ENCODE measurements at places on chromosomes 1 and 21. TPM values are rescaled to one million over a fixed set of nuclear protein-coding genes. Genes with fewer than 3 reads are reported as not detected.

GRCh38 chr1:7885513-7886404 lies 32.9 kb upstream of the UTS2 start:
- no peak for DNase-seq

DNA sequence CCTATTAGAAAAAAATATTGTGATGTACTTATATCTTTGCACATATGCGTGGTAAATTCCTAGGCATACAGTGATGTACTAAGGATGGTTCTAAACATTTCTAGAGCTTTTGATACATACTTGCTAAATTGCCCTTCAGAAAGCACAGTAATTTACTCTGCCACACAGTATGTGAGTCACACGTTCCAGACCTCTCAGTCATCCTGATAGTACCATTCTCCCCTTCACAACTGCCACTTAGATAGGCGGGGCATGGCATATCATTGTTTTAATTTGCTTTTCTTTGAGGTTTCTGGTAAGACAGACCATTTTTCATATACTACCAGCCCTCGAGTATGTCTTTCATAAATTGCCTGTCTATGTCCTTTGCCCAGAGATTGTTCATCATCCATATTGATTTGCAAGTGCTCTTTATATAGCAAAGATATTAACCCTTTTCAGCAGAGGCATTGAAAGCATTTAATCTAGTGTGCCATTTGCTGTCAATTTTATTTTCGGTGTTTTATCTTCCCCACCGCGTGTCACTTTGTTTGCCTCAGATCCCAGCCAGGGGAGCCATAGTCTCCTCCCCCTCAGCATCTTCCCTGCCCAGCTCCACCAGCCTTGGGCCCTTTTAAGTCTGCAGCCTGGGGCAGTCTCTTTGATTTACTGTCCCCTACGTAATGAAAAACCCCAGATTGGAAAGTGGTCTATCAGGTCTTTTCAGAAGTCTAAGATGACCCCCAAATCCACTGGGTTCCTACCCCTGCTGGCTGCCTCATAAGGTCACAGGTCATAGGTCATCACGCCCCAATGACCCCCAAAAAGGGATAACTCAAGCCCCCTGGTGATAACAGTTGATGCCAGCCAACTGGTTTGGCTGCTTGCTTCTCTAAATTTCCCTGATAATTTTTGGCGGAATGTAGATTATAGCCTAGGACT lies 11.8 kb upstream of the PAX7 start:
- no peak for DNase-seq

DNA sequence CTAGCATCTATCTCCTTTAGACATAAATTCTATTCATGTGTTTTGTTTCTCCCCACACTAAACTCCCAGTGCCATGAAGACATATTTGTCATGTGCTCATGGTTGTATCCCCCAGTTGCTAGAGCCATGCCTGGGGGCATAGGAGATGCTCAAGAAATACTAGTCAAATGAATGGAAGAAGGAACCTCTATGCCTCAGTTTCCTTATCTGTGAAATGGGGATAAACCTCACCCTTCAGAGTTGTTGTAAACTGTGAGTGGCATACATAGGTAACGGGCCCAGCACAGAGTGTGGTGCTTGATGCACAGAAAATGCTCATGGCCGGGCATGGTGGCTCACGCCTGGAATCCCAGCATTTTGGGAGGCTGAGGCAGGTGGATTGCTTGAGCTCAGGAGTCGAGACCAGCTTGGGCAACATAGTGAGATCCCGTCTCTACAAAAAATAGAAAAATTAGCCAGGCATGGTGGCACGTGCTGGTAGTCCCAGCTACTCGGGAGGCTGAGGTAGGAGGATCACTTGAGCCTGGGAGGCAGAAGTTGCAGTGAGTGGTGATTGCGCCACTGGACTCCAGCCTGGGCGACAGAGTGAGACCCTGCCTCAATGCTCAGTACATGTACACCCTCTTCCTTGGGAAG lies 8.7 kb downstream of the LDLRAD2 start:
- no peak for DNase-seq

DNA sequence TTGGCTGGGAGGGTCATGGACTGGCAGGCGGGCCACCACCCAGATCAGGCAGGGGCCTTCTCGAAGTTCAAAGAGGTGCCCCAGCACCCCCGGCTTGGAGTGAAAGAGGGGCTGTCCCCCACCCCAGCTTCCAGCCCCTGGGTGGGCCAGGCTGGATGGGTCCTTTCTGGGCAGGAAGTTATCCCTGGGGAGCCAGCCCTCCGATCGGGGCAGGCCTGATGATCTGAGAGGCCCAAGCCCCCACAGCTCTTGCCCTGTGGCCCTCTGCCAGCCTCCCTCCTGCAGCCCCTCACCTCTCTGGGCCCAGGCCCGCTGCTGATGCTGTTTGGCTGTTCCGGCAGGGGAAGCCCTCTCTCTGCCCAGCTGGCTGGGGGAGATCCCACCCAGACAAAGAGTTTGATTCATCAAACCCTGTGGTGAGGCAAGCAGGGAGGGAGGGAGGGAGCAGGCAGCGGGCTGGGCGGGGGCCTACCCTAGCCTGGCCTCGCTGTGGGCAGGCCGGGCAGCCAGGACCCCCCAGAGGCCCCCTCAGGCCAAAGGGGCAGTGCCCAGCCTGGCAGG lies 2.5 kb downstream of the ARHGEF19 start:
- DNase-seq, result no peak

GRCh38 chr1:205914155-205914507 lies 29.1 kb downstream of the SLC26A9 start:
- DNase-seq, result no peak

GRCh38 chr21:40291560-40291959 lies 424.3 kb downstream of the PCP4 start:
- no peak for DNase-seq

Gene RIPPLY3
- 0.57 TPM for total RNA-seq

- no peak for DNase-seq
Observed at GRCh38 chr1:116257341-116257767, 115.7 kb upstream of the ATP1A1 start.

DNA sequence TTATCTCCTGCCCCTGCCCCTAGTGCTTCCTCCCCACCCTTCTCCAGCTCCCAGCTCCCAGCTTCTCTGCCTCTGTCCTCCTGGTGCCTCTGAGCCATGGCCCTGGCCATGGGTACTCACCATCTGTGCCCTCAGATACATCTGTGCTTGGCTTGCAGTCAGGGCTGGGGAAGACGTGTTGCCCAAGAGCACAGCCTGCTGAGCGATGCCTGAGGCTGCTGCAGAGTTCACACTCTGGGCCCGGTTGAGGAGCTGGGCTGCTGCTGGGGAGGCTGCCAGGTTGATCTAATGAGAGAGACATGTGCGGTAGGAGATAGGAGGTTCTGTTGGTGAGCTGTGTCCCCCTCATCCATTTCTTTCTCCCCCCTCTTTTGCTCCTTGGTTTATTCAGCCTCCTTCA lies 49.4 kb upstream of the A3GALT2 start:
- DNase-seq, result no peak

DNA sequence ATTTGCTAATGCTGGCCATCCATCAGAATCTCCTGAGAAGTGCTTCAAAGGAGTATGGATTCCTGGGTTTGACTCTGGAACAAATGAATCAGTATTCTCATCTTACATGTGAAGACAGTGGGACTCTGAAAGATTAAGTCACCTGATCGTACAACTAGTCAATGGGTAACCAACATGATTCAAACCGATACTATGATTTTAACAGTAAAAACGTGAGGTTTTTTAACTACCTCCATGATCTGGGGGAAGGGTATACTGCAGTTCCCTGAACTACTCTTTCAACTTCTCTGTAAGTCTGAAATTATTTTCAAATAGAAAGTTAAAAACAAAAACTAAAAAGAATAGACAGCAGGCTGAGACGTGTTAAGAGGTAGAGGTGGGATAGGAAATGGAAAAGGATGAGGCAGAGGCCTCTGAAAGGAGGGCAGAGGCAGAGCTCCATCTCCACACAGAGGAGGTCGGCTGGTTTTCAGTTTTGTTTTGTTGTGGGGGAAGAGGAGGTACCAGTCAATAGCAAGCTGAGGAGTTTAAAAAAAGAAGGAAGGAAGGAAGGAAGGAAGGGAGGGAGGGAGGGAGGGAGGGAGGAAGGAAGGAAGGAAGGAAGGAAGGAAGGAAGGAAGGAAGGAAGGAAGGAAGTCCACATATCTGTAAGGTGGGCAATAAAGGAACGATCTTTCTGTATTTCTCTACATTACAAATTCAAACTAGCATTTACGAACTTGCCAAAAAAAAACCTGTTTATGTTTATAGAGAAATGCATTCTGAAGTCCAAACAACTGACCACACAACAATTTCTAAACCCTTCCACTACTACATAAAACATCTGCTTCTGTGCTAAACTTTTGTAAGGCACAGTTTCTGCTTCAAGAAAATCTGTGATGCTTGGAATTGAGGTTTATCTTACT lies 213.1 kb downstream of the RERE start:
- DNase-seq, result no peak

- peak; percentile 70 for DNase-seq
Observed at GRCh38 chr1:45339789-45340558, at the start of the genes MUTYH and TOE1. MUTYH (minus strand) TSS chr1:45340440; CDS start chr1:45334505, 5,935 bp downstream. TOE1 (plus strand) TSS chr1:45340170; CDS start chr1:45340253, 83 bp downstream.

DNA sequence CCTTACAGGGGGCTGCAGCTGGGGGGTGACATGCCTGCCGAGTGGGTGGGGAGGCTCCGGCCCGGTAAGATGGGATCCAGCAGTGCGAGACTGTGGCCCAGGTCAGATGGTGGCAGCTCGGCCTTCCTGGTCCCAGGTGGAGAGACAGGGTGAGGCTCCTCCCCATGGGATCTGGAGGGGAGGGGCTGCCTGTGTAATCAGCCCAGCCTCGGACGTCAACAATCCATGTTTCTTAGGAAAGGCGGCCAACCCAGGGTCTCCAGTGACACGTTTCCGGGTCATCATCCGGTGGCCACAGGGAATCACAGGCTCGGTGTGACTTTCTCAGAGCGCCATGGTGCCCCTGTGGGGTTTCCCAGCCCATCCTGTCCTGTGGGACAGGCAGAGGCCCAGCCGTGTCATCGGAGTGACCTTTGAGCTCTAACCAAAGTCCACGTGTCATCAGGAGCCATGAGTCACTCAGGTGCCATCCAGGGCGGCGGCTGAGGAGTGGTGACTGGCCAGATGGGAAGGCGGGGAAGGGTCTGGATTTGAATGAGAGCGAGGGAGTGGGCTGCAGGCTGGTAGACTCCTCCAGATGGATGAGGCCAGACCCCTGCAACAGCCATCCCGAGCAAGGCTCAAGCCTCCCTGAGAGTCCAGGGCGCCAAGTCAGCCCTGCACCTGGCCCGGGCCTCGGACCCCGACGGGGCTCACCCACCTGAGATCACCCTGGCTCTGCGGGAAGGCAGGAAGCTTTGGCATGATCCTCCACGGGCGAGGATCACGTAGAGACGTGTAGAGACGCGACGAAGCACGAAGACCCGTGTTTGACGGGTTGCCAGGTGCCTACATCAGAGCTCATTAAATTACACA lies 6.6 kb upstream of the HES4 start:
- no peak for DNase-seq

GRCh38 chr1:58882322-58882948 lies 98.6 kb upstream of the JUN start:
- no peak for DNase-seq

Gene OR10J1
- total RNA-seq, result not detected

Gene CFHR4
- not detected for total RNA-seq

- DNase-seq, result no peak
Observed at GRCh38 chr1:6206520-6206855, 569 bp downstream of the RNF207 start.

GRCh38 chr1:51172811-51173210 lies 63.3 kb upstream of the RNF11 start:
- no peak for DNase-seq

GRCh38 chr1:82978461-82979324 lies 1020.2 kb downstream of the TTLL7 start:
- DNase-seq, result no peak

Gene PHLDA3
- 87.9 TPM for total RNA-seq

Measured in esophagus squamous epithelium (tissue), 5 donors.